ENCODE measurements at places on chromosomes 2 and 18. TPM values are rescaled to one million over a fixed set of nuclear protein-coding genes. Genes with fewer than 3 reads are reported as not detected.

- no peak for DNase-seq
Observed at GRCh38 chr2:158735822-158736580, 59.1 kb upstream of the DAPL1 start.

- DNase-seq: no peak
Observed at GRCh38 chr2:39435234-39435633, 1.9 kb downstream of the MAP4K3 start.

- DNase-seq: no peak
Observed at GRCh38 chr2:111678651-111679050, 205.3 kb downstream of the ANAPC1 start.

Gene COL4A3
- 33.6 TPM for total RNA-seq

Gene ANKRD23
- 3.5 TPM for total RNA-seq

- peak; percentile 41 for DNase-seq
Observed at GRCh38 chr2:1766851-1767811, 22.8 kb upstream of the PXDN start.

GRCh38 chr18:10010611-10011015, 96.8 kb downstream of the VAPA start:
- DNase-seq: no peak

DNA sequence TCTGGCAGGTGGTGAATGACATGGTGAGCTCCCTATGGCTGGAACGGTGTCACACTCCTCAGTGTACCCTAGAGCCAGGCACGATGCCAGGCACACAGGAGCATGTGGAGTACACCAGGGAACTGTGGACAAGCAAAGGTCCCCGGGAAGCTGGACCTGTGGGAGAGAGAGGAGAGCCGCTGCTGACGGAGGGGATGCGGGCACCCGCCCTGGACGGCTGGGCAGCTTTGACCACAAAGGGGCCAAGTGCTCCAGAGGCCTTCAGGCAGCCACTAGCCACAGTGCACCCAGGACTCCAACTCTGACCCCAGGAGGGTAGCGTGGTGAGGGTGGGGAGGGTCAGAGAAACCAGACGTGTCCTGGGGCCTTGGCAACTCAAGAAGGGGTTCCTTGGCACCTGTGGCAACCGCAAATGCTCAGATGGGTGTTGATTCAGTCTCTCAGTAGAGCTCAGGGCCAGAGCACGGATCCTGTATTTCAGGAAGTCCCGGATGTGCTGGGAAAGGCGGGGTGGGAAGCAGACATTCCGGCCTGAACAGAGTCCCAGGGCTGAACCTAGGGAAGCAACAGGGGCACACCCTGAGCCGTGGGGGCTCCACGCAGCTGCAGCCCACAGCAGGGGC, 2.3 kb upstream of the MAB21L4 start:
- DNase-seq: no peak

GRCh38 chr2:146917431-146918042, 927.3 kb upstream of the ACVR2A start:
- DNase-seq: no peak

- DNase-seq: no peak
Observed at GRCh38 chr2:113965644-113966043, 75.8 kb downstream of the ACTR3 start.

Gene PER2
- total RNA-seq: 24.9 TPM

Gene HOXD13
- not detected for total RNA-seq

- DNase-seq: no peak
Observed at GRCh38 chr18:28039691-28040090, 137.2 kb downstream of the CDH2 start.

Gene ALPP
- 6.0 TPM for total RNA-seq

Gene TRIP12
- 229 TPM for total RNA-seq

DNA sequence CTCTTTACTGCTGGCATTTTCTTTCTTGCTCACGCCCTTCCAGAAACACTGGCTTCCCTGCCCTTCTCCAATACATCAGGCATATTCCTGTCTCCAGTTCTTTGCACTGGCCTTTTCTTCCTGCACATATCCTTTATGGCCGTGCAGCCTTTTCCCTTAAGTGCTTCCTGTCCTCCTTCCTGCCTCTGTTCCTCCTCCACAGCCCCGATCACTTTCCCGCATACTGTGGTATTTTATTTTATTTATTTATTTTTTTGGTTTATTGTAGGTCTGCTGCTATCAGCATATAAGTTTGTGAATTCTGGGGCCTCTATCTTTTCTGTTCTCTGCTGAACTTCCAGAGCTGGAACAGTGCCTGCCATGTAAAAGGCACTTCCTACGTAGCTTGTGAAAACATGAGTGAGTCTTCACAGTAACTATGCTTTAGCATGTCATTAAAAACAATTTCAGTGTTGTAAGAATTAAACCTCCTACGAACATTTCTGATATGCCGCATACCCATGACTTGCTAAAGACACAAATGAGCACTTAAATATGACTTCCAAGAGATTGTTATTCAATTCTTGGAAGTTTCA, 289.1 kb downstream of the TRIB2 start:
- DNase-seq: no peak

DNA sequence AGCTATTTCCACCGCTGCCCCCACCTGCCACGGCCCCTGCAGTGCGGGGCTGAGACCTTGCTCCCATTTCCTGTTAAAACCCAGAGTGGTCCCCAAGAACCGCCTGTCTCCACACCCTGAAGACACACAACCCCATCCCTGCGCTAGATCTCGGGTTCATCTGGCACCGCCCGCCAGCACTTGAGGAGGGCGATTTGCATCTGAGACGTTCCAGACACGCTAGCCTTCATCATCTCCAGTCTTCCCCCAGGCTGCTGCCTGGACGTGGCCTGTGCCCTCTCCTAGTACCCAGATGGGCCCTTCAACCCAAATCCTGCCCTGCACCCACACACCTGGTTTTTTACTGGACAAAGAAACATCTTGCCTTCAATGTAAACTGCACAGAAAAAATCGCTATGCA, 49.8 kb downstream of the SLC66A2 start:
- no peak for DNase-seq

Gene NMUR1
- 4.4 TPM for total RNA-seq

Gene PROM2
- 6.0 TPM for total RNA-seq

GRCh38 chr2:153819501-153819900, 52.2 kb upstream of the GALNT13 start:
- DNase-seq: no peak

Gene TGOLN2
- total RNA-seq: 171 TPM

DNA sequence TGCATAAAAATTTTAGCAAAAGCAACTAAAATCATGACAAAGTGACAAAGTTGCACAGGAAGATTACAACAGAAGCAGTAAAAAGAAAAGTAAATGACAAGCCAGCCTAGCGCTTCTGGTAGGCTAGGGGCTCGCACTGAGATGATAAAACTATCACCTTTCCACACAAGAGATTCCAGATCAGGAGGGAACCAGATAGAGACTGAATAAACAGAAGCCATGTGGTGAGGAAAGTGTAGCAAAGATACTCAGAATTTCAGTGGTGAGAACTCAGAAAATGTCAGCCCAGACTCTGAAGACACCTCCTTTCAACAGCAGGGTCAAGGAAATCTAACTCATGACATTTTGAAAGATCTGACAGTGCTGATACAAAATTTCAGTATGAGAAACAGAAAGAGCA, 77.4 kb upstream of the DNAJC10 start:
- DNase-seq: no peak

Gene SERPINB11
- total RNA-seq: 0.77 TPM

DNA sequence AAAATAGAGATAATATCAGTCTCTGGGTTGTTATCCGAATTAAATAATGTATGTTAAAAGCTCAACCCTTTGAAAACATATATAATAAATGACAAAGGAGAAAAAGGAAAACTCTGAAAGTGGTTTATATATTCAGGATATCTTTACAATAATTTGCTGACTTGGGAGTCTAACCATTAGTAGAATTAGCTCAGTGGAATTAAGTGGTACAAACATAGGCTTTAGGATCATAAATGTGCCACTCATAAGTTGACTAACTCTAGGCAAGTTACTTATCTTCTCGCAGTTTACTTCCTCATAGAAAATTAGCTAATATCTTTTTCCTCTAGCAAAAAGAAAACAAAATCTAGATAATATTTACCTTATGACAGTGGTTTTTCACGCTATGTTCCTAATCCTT, 44.6 kb downstream of the HEATR5B start:
- no peak for DNase-seq

GRCh38 chr18:2897448-2898185, 50.8 kb downstream of the EMILIN2 start:
- no peak for DNase-seq

Gene ANKRD62
- total RNA-seq: 0.27 TPM

Gene FAM110C
- total RNA-seq: 3.6 TPM

- DNase-seq: no peak
Observed at GRCh38 chr2:191178806-191179514, 28.2 kb upstream of the STAT4 start.

- no peak for DNase-seq
Observed at GRCh38 chr2:57878866-57879210, 167.8 kb upstream of the VRK2 start.

DNA sequence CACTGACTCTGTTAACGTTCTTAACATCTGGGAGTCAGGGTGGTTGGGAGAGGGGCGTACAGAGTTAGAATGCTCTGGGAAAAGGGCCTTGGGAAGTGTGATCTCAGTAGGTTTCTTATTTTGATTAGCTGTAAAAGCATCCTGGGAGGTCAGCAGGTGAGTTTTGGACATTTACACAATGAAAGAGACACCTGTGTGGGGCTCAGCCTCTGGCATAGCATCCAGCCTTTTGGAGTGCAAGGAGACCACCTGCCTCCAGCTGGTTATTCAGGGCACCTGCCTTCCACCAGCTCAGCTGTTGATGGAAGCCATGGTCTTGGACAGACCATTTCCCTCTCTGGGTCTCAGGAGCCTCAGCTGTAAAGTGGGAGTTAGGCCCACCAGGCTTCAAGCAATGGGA, 49.7 kb downstream of the ACAA2 start:
- DNase-seq: no peak

GRCh38 chr2:129330504-129330903, 649.0 kb upstream of the RAB6C start:
- DNase-seq: no peak

DNA sequence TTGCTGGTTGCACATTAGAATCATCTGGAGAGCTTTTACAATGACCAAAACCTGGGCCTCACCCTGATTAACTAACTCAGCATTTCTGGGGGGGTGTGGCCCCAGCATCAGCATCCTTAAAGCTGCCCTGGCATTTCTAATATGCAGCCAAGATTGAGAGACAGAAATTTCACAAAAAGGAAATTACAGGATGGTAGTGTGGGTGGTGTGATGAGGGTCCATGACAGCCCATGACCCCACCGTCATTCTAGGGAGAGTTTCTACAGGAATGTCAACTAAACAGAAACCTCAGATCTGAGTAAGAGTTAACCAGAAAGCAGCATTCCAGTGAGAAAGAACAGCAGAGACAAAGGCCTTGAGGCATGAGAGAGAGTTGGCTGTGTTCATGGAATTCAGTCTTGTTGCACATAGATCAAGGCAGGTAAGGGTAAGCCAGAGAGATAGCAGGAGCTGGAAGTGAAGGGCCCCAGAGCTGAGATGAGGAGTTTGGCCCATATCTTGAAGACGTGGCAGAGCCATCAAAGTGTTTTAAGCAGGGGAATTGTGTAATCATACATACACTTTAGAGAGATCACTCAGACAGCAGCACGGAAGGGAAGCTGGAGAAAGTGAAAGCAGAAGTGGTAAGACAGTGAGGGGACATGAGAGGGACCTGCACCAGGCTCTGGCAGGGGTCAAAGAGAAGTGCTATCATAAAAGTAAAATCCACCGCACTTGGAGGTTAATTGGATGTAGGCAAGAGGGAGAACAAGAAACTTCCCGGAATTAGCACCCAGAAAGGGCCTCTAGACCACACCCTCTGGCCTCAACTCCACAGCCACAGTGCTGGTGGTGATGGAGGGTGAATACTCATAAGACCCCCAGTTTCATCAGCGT, 7.8 kb upstream of the TRABD2A start:
- DNase-seq: no peak

DNA sequence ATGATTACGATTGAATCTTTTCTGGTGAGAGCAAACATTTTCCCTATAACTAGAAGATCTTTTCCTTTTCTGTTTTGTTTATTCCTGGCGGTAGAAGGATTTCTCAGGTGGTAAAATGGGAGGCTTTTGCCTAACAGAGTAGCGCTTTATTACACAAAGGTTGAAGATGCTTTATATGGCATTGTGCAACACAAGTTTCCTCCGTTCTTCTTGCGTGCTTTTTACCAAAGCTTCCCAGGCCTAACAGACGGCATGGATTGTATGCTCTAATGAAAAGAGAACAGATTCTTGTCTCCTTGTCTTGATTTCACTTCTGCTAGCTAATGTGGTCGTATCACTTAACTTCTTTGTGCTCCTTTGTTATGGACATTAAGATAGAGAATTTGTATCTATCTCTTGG, 43.8 kb downstream of the MYO1B start:
- DNase-seq: no peak

- peak; percentile 60 for DNase-seq
Observed at GRCh38 chr18:2847317-2848246, 776 bp downstream of the EMILIN2 start.

DNA sequence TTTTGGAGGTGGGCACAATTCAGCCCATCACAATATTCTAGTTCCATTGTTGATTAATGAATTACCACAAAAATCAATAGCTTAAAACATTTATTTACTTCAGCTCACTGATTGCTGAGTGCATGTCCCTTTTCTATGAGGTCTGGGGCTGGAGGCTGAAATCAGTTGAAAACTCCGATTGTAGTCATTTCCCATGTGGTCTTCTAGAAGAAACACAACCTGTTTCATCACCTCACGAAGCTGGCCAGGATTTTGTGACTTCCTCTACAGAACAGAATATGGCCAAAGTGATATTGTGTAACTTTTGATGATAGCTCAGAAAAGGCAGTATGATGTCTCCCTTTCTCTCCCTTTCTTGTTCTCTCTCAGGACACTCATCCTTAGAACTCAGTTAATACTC, 44.1 kb upstream of the CYRIA start:
- DNase-seq: no peak

GRCh38 chr2:222859786-222860612, 837 bp upstream of the ACSL3 start:
- peak; percentile 56 for DNase-seq

DNA sequence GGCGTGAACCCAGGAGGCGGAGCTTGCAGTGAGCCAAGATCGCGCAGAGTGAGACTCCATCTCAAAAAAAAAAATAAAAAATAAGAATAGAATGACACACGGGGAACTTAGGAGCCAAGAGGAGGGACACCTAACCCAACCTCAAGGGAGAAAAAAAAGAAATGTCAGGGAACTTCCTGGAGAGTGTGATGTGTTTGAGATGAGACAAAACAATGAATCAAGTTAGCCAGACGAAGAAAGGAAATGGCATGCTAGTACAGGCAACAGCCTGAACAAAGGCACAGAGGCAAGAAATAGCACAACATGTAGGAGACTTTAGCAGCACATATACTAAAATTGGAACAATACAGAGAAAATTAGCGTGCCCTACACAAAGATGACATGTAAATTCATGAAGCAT, 36.7 kb upstream of the PAPOLG start:
- DNase-seq: no peak

GRCh38 chr2:212863185-212863588, 288.2 kb downstream of the IKZF2 start:
- DNase-seq: peak; percentile 43

DNA sequence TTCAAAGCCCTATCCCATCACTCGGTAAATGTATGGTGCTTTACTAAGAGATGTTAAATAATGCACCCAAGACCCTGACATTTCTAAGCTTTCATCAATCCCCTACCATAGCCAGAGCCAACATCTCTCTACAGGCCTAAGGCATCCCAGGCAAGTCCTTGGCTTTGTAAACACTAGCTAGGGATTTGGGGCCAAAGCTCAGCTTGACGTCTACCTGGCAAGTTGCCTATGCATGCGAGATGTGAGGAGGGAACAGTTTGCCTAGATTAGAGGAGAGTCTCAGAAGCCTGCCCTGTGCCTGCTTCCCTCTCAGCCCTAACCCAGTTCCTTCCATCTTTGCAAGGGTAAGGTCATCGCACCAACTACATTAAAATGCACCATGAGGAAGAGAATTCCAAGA, 221.5 kb upstream of the NCKAP5 start:
- no peak for DNase-seq

Data from lower lobe of right lung (tissue), 2 donors.